Stimulated activated CD4-positive, alpha-beta T cell treated with anti-CD3 and anti-CD28 coated beads, Interleukin-15, amount 100 ng/mL, for 1 hour (primary cell): ENCODE measurements at places on chromosomes 5 and 9.

GRCh38 chr5:180235077-180235476 is 26.1 kb upstream of the RASGEF1C start:
- DNase-seq: no peak

DNA sequence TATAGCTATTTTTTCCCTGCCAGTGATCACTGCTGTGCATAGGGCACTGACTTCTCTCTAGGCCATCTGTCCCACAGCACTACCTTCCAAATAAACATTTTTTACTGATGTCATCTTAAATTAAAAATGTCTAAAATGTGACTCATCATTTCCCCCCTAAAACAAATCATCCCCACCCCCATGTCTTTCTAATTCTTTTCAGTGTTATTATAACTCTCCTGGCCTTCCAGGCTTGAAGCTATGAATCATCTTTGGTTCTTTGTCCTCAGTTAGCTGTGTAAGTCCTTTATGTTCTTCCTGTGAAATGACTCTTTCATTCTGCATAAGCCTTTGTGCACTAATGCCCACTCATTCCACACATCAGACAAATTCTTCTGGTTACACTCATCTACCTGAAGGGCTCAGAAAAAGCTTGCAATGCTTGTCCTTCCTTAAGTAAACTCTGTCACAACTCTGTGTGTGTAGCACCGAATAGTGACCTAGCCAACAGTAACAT is 78.1 kb downstream of the CFAP95 start:
- DNase-seq: no peak

DNA sequence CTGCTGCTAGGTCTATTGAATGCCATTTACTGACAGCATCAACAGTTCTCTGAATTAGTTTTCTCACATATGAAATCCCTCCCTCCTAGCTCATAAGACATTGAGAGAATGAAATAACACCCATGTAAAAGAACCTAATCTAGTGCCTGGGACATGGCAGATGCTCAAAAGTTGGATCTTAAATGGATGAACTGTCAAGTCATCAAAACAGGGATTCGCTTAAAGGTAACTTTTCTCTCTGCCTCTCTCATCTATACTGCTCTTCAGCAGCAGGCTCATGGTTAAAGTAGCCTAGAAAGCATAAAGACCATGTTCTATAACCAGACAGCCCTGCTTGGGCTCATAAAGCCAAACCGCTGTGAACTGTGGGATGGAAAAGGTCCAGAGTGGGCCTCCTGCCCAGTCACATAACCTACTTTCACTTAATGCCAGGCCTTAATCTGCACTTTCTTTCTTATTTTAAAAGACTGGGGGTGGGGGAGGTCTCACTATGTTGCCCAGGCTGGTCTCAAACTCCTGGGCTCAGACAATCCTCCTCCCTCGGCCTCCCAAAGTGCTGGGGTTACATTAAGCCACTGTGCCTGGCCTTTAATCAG is 3.7 kb downstream of the TMEM245 start:
- no peak for DNase-seq

GRCh38 chr5:120254385-120254784 is 209.7 kb upstream of the PRR16 start:
- DNase-seq: no peak

DNA sequence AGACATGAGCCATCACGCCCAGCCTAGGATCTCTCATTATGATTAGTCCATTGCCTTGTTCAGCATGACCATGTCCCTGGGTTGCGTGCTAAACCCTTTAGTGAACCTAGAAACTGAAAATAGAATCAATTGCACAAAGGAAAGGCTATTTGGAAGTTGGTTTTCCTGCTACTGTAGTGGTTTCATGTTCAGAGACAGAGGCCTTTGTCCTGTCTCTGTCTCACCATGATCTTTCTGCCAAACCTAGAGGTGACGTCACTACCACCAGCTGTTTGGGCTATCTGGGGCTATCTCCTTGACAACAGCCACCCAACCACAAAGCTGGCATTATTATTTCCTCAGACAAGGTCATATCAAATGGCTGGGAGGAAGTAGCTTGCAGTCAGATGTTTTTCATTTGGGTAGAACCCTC is 4.0 kb upstream of the CDK5RAP2 start:
- no peak for DNase-seq

DNA sequence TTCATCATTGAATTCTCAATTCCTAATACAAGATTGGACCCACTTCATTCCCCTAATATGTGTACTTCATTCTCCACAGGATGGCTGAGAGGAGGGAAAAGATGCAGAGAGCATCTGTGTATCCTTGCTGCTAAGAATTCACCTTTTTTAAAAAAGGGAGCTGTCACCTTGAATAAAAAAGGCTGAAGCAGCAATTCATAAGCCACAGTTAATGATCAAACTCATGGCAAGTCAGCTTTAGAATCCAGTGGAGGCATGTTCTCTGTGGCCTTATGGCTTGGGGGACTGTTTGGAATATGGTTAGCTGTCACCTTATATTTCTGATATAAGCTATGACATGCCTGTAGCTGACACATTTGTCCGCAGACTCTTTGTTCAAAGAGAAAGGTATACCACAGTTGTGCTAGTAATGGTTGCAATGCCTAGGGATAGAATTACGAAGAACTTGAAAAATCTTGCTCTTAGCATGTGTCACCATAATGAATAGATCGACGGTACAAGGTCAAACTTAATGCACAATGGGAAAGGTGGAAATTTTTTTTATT is 256.8 kb upstream of the TNC start:
- DNase-seq: no peak

GRCh38 chr5:130078661-130079060 is 174.4 kb downstream of the CHSY3 start:
- DNase-seq: no peak

DNA sequence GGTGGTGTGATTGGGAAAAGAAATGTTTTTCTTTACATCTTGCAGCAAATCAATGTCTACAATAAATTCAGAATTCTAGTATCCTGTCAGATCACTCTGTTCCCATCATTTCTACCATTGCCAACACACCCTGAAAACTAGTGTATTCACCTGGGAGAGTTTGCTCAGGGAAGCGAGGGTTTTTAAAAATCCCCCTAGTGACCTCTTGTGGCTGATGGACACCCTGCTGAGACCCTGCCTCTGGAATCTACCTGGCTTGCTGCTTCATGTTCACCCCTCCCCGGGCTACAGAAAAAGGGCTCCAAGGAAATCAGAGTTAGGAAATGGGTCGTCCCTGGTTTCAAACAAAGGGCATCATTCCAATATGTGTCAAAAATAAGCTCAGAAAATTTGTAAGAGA is 21.4 kb upstream of the ALDOB start:
- DNase-seq: no peak

- DNase-seq: no peak
These were observed 1.5 kb downstream of the RNF44 start for GRCh38 chr5:176535664-176536131.

GRCh38 chr5:77145666-77146065 is 58.6 kb upstream of the ZBED3 start:
- DNase-seq: no peak

DNA sequence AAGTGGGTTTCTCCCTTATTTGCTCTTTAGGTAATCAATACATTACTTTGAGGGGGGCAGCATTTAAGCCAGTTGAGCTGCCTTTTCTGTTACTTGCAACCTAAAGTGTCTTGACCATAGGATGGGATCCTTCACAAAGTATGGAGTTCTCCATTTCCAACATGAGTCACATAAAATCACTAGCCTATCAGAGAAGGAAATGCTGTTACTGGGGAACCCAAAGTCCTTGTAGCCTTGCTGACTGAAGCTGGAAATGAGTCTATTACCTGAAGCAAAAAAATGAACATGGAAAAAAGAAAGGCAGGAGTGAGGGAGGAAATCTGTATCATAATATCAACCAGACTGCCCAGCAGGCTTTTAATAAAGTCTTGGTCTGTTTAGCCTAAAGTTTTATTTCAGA is 42.8 kb upstream of the SLIT3 start:
- no peak for DNase-seq

GRCh38 chr5:147474140-147474539 is 35.7 kb downstream of the DPYSL3 start:
- DNase-seq: no peak

GRCh38 chr5:520196-520849 is 3.9 kb downstream of the SLC9A3 start:
- no peak for DNase-seq

GRCh38 chr9:99052815-99053715 is 51.8 kb upstream of the TGFBR1 start:
- no peak for DNase-seq

GRCh38 chr9:93464395-93464794 is 11.0 kb upstream of the FAM120AOS start:
- DNase-seq: no peak

GRCh38 chr5:34778091-34778850 is 60.7 kb upstream of the TTC23L start:
- DNase-seq: no peak

DNA sequence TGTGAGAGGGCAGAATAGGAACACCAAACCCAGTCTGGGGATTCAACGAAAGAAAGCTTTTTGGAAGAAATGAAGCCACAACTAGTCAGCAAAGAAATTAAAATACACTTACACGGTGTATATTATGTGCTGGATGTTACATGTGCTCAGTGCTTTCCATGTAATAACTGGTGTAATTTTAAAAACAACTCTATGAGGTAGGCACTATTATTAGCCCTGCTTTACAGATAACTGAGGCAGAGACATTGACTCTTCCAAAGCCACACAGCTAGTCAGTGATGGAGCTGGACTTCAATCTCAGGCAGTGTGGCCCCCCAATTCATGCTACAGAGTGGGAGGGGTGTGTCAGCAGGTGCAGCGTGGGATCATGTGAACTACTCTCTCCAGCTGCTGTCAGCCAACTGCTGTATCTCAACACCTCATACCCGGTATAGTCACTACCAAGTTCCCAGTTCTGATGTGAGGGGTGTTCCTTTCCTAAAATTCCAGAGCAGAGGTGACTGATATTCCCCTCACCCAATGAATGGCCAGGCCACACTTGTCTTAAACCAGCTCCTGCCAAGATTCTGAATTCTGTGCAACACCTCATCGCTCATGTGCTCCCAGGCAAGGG is 33.8 kb upstream of the TJP2 start:
- no peak for DNase-seq

GRCh38 chr5:140925806-140926442 is at the start of gene PCDHAC1:
PCDHAC1 (plus strand) TSS chr5:140926299; CDS start chr5:140926893, 594 bp downstream.
- no peak for DNase-seq

GRCh38 chr5:142248853-142249462 is 75.9 kb downstream of the SPRY4 start:
- no peak for DNase-seq

- no peak for DNase-seq
These were observed 109.0 kb downstream of the GABBR2 start for GRCh38 chr9:98599566-98600216.

- DNase-seq: no peak
These were observed 142.9 kb upstream of the OR13F1 start for GRCh38 chr9:104361207-104361606.

GRCh38 chr9:130433168-130433946 is 11.4 kb upstream of the ASS1 start:
- DNase-seq: no peak

GRCh38 chr9:88458716-88459465 is 70.6 kb downstream of the SPIN1 start:
- DNase-seq: no peak

- DNase-seq: no peak
These were observed 28.5 kb downstream of the TSPAN17 start for GRCh38 chr5:176675676-176676360.
